ENCODE measurements at places on chromosomes 4 and X. TPM values are rescaled to one million over a fixed set of nuclear protein-coding genes. Genes with fewer than 3 reads are reported as not detected.

The INTU gene
- total RNA-seq: 3.0 TPM

The CT55 gene
- total RNA-seq: not detected

The NHSL2 gene
- total RNA-seq: 14.8 TPM

The TMPRSS11D gene
- not detected for total RNA-seq

The XPNPEP2 gene
- 0.27 TPM for total RNA-seq

The PAGE2B gene
- not detected for total RNA-seq

The JADE1 gene
- 23.7 TPM for total RNA-seq

The PTPN13 gene
- 0.81 TPM for total RNA-seq

The GPM6B gene
- total RNA-seq: 0.81 TPM

The CT45A5 gene
- not detected for total RNA-seq

The SSR4 gene
- total RNA-seq: 268 TPM

The CLNK gene
- 0.27 TPM for total RNA-seq

The MAML3 gene
- 27.2 TPM for total RNA-seq

The C4orf36 gene
- total RNA-seq: 0.54 TPM

The GRID2 gene
- total RNA-seq: not detected

The LONRF3 gene
- total RNA-seq: 1.3 TPM

The SMR3B gene
- not detected for total RNA-seq
